ENCODE measurements at places on chromosomes 5 and 9.

DNA sequence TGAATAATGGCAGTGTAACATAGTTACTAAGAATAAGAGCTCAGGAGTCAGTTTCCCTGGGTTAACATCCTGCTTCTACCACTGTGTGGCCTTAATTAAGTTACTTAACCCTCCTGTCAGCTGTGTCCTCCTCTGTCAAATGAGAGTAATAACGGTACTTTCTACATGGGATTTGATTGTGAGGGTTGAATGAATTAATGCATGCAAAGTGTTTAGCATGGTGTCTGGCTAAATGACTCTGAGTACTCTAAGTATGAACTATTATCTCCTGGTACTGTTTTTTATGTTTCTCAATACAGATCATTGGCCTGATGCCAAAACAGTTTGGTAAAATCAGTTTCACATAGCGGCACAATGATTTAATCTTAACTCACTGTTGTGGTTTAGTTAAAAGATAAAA, 19.6 kb downstream of the ZNF131 start:
- DNase-seq: no peak

DNA sequence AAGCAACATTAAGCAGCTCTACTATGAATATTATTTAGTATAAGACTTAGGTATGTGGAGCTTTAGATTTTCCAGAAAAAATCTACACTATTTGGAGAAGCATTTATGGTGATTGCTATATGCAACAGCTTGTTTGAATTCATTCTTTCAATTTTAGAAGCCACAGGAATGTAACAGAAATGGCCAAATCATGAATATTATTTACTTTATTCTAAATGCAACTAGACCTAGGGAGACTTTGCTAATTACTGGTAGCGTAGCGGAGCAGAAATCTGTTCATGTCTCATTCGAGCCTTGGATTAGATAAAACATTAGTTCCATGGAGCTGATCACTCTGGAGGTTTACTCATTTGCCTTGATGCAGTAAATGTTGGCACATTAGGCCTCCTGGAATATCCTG, 290.2 kb downstream of the ZNF608 start:
- DNase-seq: no peak

DNA sequence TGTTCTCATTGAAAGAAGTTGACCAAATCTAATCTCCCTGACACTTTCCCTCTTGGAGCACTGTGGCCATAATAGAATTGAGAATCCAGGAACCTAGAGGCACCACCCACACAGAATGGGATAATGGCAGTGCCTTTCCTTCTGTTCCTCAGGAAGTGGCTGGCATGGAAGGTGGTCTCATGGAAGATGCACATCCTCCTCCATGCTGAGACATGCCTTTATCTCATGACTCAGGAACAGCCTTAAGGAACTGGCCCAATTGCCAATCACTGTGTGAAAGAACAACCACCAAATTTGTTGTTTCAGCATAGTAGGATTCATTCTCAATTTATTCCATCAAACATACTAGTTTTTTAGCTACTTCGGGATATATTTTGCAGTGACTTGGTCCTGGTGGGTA, 137.5 kb upstream of the RASGRF2 start:
- no peak for DNase-seq

GRCh38 chr9:1554081-1555035, 460.8 kb upstream of the SMARCA2 start:
- no peak for DNase-seq

- peak; percentile 63 for DNase-seq
Measured at GRCh38 chr9:93617273-93617672, 40.9 kb downstream of the PHF2 start.

- no peak for DNase-seq
Measured at GRCh38 chr9:137071282-137071681, 925 bp upstream of the SAPCD2 start.

- DNase-seq: peak; percentile 99
Measured at GRCh38 chr9:137406876-137407589, 15.9 kb downstream of the EXD3 start.

DNA sequence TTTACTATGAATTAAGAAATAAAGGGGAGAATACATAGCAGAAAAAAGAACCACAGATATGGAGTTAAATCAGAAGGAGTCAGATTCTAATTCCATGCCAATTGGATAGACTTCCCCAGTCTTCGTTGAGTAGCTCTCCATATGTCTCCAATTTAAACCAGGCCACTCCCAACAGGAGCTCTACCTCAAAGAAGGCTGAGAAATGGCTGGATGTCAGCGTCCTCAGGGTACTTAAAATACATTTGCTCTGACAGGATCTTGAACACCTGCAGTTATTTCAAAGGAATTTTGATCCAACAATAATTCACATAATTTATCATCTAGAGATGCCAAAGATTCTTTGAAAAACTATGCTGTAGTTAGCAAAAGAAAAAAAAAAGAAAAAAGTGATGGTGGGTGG, 133.9 kb upstream of the FBN2 start:
- no peak for DNase-seq

DNA sequence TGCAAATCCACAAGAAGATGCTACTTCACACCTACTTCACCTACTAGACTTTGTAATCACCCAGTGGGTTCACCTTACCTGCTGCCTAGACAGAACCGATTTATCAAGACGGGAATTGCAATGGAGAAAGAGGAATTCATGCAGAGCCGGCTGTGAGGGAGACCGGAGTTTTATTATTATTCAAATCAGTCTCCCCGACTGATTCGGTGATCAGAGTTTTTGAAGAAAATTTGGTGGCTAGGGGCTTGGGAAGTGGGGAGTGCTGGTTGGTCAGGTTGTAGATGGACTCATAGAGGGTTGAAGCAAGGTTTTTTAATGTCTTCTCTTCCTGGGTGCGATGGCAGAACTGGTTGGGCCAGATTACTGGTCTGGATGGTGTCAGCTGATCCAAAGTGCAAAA, 23.4 kb downstream of the SFXN1 start:
- DNase-seq: no peak

GRCh38 chr9:94182532-94182931, 76.6 kb upstream of the ZNF169 start:
- DNase-seq: no peak

- no peak for DNase-seq
Measured at GRCh38 chr5:2193142-2193541, 310.4 kb upstream of the IRX4 start.

DNA sequence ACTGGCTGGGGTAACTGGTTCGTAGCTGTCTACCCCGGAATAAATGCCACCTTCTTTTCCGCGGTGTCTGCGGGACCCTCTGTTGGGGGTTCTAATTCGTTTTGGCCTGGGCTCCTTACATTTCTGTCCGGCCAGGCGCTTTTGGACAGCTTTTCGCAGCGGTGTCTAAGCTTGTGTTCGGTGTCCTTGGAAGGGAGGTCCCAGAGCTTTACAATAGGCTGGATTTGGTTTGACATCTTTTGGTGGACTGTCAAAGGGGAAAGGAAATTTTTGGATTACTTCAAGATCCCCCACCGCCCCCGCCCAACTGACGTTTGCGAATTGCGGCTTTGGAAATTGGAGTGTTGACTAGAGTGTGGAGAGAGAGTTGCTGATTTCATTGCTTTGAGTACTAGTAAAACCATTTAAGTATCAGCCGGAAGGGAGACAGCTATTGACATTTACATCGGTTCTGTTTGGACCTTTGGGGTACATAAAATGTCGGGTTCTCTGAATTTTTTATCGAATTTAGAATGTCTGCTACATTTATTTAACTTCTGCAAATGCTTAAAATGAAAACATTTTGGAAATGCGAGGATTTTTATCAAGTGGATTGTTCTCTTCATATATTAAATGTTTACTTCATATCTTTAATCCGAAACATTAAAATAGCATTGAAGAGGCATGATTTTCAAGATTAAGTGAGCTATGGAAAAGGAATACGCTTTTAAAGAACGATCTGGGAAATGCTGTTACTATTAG, 4.7 kb upstream of the PURA start:
- DNase-seq: no peak

DNA sequence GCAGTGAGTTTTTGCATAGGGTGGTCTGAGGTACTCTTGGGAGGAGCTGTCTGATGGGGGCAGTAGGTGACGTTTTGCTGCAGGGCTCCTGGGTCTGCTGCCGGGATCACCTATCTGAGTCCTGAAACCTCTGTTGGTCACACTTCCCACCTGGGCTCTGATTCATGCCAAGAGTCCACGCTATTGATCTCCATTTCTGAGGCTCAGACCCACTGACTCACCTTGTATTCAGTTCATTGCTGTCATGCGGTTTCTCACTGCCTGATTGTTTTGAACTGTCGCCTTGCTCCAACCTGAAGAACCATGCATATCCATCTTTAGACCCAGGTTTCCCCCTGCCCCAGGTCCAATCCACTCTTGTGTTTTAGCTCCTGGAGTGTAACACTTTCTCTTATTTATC, 101.3 kb downstream of the NPR3 start:
- DNase-seq: no peak

DNA sequence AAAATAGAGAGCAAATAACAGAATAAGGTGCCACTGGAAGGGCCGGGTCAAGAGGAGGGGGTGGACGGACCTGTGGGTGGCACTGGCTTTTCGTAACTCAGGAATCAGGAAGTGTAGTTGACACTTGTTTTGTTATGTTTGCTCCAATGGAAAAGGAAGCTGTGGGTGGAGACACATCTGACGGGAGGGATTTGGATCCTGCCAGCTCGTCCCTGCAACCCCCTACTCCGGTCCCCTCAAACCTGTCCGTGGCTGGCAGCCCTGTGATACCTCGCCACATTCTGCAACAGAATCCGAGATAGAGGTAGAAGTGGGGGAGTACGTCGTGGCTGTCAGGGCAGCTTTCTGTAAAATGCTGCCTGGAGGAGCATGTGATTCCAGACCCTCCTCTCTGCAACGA, 104.2 kb upstream of the IER5L start:
- DNase-seq: peak; percentile 68

- peak; percentile 16 for DNase-seq
Measured at GRCh38 chr9:33161011-33161588, 6.0 kb downstream of the B4GALT1 start.

GRCh38 chr9:33379666-33380389, 22.5 kb downstream of the AQP7 start:
- peak; percentile 28 for DNase-seq

DNA sequence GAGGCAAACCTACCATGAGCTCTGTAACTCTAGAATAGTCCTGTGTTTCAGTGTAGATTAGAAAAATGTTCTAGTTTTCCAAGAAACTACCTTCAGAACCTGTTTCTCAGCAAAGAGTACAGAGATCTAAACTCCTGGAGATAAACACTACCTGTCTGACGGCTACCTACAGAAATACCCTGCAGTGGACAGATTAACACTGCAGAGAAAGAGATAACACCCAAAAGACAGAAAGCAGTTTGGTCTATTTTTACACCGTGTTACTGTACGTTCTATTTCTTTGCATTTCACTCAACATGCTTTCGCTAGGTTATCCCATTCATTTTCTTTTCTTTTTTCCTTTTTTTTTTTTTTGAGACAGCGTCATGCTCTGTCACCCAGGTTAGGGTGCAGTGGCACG, 11.6 kb downstream of the SCAI start:
- no peak for DNase-seq

DNA sequence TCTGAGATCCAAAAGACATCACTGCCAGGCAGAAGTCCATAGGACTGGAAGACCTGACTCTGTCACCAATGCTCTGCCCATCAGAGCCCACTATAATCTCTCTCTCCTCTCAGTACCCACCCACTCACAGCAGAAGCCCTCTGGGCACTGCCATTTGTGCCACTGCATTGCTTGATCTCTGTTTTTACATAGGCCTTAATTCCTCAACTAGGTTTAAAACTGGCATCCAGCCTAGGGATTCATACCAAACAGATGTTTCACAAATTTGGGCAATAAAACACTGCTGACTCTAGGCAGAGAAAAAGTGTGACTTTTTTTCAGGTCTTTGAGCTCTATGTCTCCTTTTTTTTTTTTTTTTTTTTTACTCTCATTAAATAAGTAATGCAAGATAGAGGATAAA, 91.1 kb upstream of the RANBP3L start:
- no peak for DNase-seq

DNA sequence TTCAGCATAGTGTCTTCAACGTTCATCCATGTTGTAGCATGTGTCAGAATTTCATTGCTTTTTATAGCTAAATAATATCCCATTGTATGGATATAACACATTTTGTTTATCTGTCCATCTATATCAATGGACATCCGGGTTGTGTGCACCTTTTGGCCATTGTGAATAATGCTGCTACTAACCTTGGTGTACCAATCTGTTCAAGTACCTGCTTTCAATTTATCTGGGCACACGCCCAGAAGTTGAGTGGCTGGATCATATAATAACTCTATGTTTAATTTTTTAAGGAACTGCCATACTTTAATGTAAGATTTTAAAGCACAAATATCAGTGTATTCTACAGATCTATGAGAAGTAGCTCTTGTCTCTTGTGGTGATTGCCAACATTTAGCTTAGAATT, 43.5 kb downstream of the SCAI start:
- DNase-seq: no peak

DNA sequence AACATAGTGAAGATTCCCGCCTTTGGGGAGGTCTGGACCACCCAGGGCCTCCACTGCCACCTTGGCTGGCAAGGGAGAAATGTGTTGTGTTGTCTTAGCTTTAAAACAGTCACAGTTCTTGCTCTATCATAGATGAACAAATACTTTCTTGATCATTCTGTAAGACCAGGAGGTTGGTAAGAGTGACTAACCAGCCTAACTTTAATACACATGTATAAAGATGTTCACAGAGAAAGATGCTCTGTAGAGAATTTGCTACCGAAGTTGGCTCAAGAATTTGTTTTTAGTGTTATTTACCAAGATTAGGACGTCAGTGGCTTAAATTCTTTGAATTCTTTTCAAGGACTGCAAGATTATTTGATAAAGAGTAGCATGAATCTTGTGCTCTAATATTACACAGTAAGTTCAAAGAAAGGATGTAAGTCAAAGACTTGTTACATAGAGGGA, 28.4 kb downstream of the GLRX start:
- no peak for DNase-seq

DNA sequence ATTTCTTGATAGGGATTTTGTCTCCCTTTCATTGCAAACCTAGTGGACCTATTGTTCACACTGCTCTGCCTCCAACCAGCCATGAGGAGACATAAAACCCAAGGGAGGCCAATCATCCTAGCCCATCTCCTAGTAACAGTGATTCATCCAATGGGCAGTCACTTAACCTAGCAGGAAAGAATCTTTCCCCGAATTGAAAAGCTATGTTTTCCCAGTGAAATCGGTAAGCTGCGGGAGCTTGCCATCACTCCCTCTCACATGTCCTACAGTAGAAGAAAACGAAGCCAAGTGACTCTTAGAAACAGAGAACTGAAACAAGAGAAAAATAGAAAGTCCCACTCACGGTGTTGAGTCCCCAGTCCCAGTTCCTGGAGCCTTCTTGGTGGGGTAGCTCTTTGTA, 123.3 kb downstream of the SUSD1 start:
- DNase-seq: no peak

DNA sequence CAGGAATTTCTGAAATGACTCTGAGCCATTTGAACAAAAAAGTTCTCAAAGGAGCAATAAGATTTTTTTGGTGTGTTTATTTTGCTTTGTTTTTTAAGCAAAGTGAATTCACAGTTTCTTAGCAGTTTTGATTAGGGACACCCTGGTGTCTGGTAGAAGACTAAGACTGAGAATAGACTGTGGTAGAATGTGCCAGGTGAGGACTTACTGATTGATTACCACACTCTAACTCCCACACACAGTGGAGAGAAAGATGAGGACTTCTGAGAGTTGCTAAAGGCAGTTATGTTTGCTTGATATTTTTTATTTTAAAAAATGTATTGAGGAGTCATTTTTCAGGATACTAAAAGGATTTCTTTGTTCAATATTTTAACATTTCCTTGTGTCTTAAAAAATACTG, 175.1 kb downstream of the CD180 start:
- no peak for DNase-seq
